D721Med (cell line): ENCODE measurements at places on chromosomes 1 and 21.

GRCh38 chr1:242205622-242206489 lies 207.0 kb upstream of the MAP1LC3C start:
- no peak for DNase-seq

DNA sequence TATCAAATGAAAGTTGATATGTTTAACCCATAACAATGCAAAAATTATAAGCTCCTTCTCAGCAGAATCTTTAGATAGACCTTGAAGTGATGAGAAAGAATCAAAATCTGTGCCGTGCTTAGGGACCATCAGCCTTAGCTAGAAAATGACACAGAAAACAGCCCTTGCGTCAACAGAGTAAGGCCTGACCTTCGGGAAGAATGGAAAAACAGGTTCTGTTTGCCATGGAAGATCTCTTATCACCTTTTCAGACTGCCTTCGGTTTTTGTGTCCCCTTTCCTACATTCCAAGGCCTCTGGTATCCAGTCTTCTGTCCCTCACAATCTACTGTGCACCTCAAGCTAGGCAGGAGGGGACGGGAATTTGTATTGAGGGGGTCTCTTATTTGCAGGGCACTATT lies 37.6 kb upstream of the DPT start:
- DNase-seq, result no peak

DNA sequence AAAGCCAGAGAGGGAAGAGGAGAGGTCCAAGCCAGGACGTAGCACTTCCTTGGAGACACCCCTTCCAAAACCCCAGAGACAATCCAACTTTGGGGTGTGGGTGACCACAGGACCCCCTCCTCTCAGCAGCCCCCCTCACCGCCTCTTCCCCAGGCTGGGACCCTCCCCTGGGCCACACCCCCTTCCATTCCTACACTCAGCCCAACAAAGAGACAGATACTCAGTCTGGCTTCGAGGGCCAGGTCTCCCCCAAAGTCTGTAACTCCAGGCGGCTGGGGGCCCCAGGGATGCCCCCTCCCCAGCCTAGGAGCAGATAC lies 1.4 kb downstream of the MEX3A start:
- DNase-seq, result no peak

DNA sequence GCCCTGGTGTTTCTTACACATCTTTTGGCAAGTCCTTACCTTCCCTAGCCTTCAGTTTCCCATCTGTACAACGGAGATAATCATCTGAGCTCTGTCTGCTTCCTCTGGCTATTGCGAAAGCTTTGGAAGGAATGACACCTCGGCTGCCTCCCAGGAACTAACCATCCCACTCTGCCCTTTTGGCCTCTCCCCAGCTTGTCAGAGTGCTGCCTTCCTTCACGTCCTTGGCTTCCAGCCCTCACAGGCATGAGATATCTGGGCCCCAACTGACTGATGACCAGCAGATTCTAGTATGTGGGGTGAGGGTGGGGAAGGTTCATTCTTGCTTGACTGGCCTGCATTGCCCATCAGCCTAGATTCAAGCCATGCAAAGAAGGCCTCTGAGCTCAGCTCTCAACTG lies 253.1 kb upstream of the FGGY start:
- no peak for DNase-seq

DNA sequence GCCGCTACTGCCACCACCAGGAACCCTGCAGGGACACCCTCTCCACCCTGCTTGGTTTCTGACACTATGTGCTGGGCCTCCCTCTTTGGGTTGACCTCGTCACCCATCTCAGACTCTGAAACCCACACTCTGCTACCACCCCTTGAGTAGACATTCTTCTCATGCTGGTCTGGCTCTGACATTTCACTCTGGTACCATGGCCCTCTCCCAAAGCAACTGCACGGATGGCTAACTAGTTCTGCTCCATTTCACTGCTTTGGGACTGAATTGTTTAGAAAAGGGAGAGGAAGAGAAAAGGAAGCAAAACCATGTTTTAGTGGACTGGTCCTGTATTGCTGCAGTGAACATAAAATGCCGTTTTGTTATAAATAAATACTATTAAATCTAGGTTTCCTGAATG lies 137.8 kb downstream of the KCNK2 start:
- DNase-seq, result no peak

GRCh38 chr1:145891587-145892485 lies 6.2 kb upstream of the ANKRD35 start:
- peak; percentile 91 for DNase-seq

DNA sequence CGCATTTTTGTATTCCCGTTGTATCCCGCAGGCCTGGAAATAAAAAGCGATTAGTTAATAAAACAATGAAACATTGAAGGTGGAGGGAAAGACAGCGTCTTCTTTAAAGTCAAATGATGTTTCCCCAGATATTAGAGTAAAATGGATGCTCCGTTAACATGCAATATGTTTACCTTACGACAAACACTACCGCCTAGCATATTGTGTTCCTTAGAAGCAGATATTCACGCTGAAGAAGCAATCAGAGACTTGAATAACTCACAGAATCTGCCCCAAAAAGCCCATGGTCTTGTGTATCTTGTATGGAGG lies 583 bp upstream of the B4GALT3 start:
- DNase-seq, result no peak

GRCh38 chr1:183165456-183165855 lies 20.6 kb upstream of the LAMC2 start:
- DNase-seq, result no peak

GRCh38 chr1:44223187-44223610 lies 9.9 kb downstream of the DMAP1 start:
- no peak for DNase-seq

- no peak for DNase-seq
These were observed 53.9 kb upstream of the KRTAP11-1 start for GRCh38 chr21:30935121-30935888.

DNA sequence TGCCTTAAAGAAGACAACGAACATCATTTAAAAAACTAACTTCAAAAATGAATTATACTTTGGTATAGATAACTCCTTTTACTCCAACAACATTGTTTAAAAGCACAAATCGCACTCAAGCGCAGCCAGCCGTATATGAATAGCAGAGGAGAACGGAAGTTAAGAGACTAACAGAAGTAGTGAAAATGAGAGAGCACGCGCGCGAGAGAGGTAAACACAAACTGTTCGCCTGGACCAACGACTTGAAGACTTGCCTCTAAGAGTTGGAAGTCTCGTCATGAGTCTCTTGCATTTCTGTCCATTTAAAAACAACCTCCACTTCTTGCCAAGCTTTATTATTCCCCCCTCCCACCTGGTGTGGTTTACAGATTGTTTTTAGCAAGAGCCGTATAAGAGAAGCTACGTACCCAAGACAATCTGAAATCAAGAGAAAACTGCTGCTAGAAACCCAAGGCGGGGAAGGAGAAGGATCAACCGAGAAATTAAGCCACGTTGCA lies 479 bp downstream of the SELENOF start:
- DNase-seq, result no peak
